Ammon's horn (tissue), 1 donor: ENCODE measurements at places on chromosomes 1 and 21.

- DNase-seq: no peak
Observed at GRCh38 chr1:162022626-162023025, 1.0 kb downstream of the OLFML2B start.

- DNase-seq: no peak
Observed at GRCh38 chr1:36802018-36802417, 232.3 kb downstream of the GRIK3 start.

DNA sequence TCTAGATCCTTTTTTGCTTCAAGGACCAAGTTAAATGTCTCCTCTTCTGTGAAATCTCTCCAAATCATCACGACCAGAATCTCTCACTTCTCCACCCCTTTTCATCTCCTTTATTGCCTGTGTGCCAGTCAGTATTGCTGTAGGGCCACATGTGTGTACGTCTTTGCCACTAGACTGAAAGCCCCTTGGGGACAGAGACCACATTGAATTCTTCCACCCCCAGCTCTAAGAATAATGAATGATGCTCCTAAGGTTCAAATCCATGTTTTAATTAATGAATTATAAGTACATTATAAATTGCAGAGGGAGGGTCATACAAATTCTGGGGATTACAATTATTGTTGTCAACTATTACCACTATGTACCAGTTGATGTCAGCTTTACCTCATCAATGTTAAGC, 343.8 kb downstream of the USP25 start:
- DNase-seq: no peak

DNA sequence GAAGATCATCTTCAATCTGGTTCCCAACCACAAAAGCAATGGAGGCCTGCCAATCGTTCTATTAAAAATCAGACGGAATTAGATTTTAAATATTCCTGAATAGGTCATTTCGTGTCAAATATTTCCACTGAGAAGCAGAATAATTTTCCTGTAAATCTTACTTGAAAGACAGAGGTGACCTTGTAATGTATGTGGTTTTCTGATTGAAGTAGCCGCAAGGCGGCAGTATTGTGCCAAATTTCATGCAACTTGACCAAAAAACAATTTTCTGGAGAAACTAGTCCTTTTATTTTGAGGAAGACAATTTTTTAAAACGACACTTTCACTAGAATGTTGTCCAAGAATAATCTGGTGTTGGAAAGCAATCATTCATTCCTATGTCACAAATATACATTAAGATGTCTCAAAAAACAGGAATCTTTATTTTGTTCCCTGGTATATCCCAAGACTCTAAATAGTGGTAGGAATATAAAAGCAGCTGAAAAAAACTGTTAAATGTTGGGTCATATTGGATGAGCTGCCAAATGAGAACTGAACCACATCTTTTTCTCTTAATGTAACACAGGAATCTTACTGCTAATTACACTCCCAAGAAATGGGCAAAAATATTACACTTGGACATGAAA, 33.6 kb downstream of the SPAG17 start:
- DNase-seq: peak; percentile 55

GRCh38 chr1:92430030-92430429, 56.7 kb downstream of the GFI1 start:
- no peak for DNase-seq

DNA sequence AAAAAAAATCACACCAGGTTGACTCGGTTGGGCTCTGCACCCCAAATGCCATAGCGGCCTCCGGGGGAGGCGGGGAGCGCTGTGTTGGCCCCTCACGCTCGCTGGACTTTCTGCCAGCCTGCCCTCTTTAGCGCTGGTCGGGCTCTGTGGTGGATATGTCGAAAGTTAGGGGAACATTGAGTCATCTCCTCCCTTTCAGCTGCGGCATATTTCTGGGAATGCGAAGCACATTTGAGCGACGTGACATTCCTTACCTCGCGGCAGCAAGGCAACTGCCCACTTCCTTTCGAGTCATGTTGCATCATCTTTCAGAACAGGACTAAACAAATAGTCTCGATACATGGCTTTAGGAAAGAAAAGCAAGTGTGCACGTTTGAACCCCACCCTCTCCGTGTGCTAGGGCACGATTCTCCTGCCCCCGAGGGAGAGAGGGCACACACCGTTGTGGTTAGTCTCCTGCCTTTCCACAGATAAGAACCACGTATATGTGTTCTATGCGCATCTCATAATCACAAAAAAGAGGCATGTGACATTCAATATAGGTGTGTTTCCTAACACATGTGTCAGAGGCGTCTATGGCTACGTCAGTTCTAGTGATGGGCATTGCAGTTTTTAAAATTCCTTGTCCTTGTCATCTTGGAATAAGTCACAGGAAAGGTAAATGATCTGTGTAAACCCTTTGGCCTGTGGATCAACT, 105.9 kb upstream of the SLC45A1 start:
- no peak for DNase-seq
